ENCODE measurements at places on chromosomes 7 and 10.

GRCh38 chr10:90817128-90817889, 40.5 kb downstream of the HTR7 start:
- no peaks in the 10 kb centered on the region for H3K36me3 ChIP-seq
- peaks cover 4% of the 10 kb centered on the region for H3K27me3 ChIP-seq
- DNase-seq: no peak

DNA sequence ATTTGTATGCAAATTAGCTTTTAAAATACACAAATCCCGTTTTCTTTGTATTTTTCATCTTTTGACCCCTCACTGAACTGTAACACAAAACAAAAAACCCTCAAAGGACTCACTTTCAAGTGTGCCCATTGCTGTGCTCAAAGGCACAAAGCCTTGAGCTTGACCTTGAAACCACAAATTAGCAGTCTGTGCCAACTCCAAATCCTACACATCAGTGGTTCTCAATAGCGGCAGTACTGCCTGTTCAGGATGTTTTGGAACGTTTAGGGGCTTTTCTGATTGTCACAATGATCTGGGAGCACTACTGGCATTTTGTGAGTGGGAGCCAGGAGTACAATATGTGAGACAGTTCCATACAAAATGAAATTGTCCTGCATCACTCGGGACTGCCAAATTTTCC, 55.5 kb downstream of the KDM7A start:
- DNase-seq: no peak
- no peak overlapping the region for H3K4me3 ChIP-seq
- no peaks in the 10 kb centered on the region for H3K27me3 ChIP-seq
- H3K27ac ChIP-seq: no peak overlapping the region
- H3K4me1 ChIP-seq: peaks cover 25% of the 10 kb centered on the region

DNA sequence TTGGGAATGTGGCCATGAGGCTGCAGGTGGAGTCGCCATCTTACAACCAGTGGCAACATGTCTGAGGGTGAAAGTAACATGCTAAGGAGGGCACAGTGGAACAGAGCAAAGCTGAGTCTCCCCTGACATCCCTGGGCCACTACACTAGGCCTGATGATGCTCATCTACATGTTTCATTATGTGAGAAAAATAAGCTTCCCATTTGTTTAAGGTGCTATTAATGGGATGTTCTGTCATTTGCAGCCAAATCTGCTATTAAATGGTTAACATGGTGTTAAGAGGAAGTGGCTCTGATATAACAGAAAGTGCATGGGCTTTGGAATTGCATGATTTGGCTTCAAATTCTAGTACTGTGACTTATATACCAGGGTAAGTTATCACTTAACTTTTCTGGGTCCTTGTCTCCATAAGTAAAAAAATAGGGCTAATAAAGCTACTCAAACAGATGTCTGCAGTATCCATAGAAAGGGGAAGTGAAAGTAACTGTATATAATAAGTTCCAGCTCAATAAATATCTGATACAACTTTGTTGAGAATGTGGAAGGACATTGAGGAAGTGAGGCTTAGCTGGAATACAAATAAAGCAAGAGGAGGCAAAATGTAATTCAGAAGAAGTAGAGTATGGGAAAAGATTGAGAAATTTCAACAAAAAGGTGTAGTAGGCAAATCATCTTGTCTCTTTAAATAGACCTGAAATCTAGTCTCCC, 158.9 kb downstream of the RTKN2 start:
- H3K4me3 ChIP-seq: no peak overlapping the region
- DNase-seq: no peak
- peaks cover 12% of the 10 kb centered on the region for H3K36me3 ChIP-seq
- H3K27me3 ChIP-seq: no peaks in the 10 kb centered on the region

DNA sequence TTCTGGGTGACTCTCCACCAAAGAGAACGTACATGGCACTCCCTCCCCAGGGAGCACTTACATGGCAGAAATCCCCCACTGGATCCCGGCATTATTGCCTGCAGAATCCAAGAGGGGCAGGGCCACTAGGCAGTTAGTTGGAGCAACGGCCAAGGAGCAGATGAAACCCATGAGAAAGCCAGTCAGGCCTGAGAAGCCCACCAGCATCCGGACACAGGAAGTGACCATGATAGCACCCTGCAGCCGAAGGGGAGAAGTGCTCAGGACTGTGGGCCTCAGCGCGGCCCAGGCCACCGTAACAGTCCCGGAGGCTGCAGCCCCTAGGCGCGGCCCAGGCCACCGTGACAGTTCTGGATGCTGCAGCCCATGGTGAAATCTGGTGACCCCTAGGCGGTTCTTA, 43.5 kb downstream of the STRA8 start:
- H3K4me1 ChIP-seq: peaks cover 8% of the 10 kb centered on the region
- H3K4me3 ChIP-seq: no peak overlapping the region
- H3K36me3 ChIP-seq: no peaks in the 10 kb centered on the region
- H3K27ac ChIP-seq: no peak overlapping the region

DNA sequence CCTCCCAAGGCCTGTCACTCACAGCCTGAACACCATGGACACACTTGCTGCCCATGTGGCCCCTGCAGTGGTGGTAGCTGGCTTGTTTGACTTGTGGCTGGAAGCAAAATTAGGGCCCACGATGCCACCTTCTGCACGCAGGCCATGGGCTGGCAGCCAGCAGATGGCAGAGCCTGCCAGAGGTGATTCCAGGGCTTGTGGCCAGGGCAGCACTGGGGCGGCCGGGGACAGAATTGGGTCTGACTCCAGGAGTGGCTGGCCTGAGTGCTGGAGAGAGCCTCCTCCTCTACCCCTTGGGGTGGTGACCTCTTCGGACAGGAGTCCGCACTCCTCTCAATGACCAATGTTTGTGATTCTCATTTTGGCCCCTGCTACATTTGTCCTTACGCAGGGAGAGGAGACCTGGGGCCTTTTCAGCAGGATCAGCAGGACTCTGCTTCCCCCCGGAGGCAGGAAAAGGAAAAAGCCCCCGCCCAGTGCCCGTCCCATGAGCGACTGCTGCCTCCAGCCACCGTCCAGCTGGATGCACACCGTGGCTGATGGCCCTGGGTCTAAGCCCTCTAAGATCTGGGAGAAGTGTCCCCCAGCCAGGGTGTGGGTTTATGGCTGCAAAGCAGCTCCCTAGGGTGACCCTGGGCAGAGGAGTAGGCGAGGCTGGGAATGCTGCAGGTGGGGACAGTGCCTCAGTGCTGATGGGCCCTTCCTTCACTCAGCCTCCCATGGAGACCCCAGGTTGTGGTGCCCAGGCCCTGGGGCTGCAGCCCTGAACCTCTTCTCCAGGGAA, 26.5 kb downstream of the DNAJB12 start:
- H3K36me3 ChIP-seq: peaks cover 6% of the 10 kb centered on the region
- peaks cover 62% of the 10 kb centered on the region for H3K4me1 ChIP-seq
- peak overlapping the region; percentile 84 for H3K27ac ChIP-seq
- peak overlapping the region; percentile 99 for H3K4me3 ChIP-seq
- DNase-seq: no peak

- DNase-seq: no peak
- H3K27ac ChIP-seq: no peak overlapping the region
- no peaks in the 10 kb centered on the region for H3K27me3 ChIP-seq
- no peak overlapping the region for H3K4me3 ChIP-seq
- no peaks in the 10 kb centered on the region for H3K4me1 ChIP-seq
These were observed 7.0 kb downstream of the GPAM start for GRCh38 chr10:112176543-112176942.

DNA sequence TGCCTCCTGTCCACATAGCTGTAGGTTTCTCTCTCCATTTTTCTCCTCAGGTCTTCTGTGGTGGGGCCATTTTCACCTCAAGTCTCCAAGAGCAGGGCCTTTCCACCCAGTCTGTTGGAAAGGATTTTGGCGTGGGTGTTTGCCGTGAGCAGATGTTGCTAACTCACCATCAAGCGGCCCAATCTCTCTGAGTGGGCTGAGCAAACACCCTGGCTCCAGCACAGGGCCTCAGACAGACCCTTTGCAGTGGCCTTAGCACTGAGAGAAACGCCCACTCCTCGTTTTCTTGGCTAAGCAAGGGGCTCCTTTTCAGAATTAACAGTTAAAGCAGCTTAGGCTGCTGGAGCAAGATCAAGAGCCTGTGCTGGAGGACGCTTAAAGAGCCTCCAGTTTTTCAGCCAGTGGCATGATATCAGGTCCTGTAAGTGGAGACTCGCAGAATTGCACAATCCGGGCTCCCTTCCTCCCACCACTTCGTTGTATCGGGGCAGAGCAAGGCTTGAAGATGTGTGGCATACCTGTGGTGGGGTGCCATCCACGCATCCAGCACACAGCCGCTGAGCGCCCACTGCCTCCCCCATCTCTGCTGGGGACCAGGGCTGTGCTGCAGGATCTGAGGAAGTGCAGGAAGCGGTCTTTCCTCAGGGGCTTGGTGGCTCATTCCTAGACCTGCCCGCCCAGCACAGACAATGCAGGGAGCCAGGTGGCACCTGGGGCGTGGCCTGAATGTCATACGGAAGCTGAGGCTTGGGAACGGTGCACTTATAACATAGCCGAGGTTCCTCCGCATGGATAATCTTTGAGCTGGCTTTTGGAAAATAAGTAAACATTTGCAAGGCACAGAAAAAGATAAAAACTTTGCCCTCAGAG, 142.7 kb downstream of the ADARB2 start:
- H3K36me3 ChIP-seq: no peaks in the 10 kb centered on the region
- no peak overlapping the region for H3K27ac ChIP-seq
- no peak for DNase-seq
- H3K4me1 ChIP-seq: no peaks in the 10 kb centered on the region
- H3K27me3 ChIP-seq: peaks cover 2% of the 10 kb centered on the region
- no peak overlapping the region for H3K4me3 ChIP-seq

DNA sequence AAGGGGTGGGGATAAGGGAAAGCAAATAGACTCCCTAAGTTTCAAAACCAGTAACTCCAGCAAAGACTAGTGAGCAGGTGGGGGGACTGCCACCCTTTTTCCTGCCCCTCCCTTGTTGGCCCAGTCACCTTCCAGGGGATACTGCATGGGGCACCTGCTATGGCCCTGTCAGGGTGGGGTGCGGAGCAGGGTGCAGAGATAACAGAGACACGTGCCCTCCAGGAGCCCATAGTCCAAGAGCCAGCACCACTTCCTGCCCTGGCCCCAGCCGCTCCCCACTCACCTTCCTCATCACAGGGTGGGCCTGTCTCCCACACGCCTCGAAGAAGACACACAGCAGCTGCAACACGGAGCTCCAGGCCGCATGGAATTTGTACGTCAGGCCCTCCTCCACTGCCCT, 20.6 kb downstream of the RRP12 start:
- peaks cover 21% of the 10 kb centered on the region for H3K36me3 ChIP-seq
- H3K4me1 ChIP-seq: no peaks in the 10 kb centered on the region
- H3K4me3 ChIP-seq: no peak overlapping the region
- DNase-seq: no peak
- no peaks in the 10 kb centered on the region for H3K27me3 ChIP-seq

GRCh38 chr10:120493411-120494312, 36.6 kb downstream of the PLPP4 start:
- no peak for DNase-seq
- H3K27me3 ChIP-seq: no peaks in the 10 kb centered on the region

DNA sequence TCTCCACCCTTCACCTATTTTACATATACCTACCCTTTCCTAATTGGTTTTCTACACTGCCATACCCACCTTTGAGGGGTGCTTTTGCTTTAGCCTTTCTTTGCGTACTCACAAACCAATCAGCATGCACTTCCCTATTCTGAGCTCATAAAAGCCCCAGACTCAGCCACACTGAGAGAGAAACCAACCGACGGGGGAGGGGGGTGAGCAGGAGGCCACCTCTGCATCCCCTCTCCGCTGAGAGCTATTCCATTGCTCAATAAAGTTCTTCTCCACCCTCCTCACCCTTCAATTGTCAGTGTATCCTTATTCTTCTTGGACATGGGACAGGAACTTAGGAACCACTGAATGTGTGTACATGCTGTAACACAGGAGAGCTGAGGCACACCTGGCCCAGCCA, 9.0 kb upstream of the FKBP9 start:
- H3K36me3 ChIP-seq: no peaks in the 10 kb centered on the region
- no peak overlapping the region for H3K27ac ChIP-seq

DNA sequence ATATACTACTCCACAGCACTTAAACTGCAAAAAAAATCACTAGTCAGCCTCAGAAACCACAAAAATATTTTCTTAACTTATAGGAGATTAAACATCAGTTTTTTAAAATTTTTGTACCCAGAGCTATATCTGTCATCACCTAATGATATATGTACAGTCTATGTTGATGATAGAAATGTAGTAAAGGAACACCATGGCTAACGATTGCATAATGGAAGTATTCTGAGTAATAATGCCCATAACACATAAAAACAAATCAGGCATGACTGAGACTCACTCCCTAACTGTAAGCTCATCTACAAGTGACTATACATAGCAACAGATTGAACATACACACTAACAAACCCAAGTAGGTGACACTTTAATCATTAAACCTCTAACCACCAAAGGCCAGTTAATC, 51.3 kb downstream of the TSPAN12 start:
- no peak overlapping the region for H3K4me3 ChIP-seq
- H3K27ac ChIP-seq: no peak overlapping the region
- H3K27me3 ChIP-seq: peaks cover 6% of the 10 kb centered on the region
- no peaks in the 10 kb centered on the region for H3K36me3 ChIP-seq
